Pulmonary artery endothelial cell (primary cell): ENCODE measurements at places on chromosomes 1 and 21.

- no peak for DNase-seq
Observed at GRCh38 chr1:101540161-101540560, 303.3 kb downstream of the S1PR1 start.

GRCh38 chr1:234572966-234573365 lies 37.0 kb downstream of the IRF2BP2 start:
- no peak for DNase-seq

GRCh38 chr1:108961198-108961597 lies 2.1 kb downstream of the CLCC1 start:
- no peak for DNase-seq

DNA sequence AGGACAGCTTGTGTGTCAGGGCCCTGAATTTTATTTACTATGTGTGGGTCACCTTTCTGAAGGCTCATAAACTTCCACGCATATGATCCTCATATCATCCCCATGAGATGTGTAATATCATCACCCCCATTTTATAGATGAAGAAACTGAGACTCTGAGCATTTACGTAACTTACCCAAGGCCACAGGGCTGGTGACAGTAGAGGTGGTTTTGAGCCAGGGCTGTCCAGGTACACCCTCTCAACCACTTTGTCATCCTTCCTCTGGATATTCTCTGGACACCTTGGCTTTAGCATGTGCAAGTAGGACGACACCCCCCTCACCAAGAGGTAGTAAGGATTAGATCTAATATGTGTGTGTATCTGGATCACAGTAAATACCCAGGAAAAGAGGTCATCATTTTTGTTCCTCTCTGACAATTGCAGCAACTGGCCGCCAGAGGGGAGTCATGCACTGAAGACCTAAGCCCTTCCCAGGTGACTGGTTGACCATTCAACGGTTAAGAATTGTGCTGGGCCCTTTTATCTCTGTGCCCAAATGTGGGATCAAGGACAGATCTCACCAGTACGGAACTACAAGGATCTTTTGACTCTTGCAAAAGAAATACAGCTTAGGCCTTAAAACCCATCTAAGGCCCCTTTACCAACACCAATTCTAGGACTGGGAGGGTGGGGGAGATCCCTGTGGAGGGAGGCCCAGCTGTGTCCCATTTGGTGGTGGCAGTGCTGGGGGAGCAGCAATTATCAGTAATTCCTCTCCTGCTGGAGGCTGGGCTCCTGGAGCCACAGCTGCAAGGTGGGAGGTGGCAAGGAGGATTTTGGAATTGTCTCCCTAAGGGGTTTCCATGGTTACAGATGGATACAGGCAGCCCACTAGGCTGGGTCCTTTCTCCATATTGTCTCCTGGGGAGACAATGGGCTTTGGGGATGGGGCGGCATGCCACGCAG lies 13.7 kb upstream of the E2F2 start:
- no peak for DNase-seq

GRCh38 chr1:8370905-8371315 lies 53.0 kb downstream of the SLC45A1 start:
- no peak for DNase-seq

- DNase-seq, result no peak
Observed at GRCh38 chr1:107762751-107763390, 202.1 kb downstream of the VAV3 start.

DNA sequence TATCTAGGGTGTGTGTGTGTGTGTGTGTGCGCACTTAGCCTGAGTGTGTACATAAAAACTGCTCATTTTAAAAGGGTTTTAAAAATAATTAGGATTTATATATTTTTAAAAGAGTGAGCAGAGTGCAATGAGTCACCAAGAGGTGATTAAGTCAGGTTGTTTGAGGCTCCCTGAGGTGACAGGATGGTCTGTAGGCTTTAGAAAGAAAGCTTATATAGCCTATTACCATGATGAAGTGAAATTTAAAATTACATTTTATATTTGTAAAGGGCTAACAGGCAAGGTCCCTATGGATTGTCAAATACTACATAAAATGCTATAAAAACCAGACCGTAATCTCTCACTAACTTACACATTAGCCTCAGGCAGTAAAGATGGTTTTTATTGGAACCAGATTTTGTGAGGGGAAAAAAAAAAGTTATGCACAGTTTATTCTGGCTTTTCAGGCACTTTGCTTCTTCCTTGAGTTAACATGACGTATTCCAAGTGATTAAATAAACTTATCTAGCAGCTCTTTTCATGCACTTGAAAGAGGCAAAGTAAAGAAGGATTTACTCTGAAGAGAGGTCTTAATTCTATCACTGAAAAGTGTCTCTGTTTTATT lies 711.7 kb upstream of the PTBP2 start:
- no peak for DNase-seq

GRCh38 chr1:7278827-7279765 lies 492.0 kb upstream of the VAMP3 start:
- no peak for DNase-seq

DNA sequence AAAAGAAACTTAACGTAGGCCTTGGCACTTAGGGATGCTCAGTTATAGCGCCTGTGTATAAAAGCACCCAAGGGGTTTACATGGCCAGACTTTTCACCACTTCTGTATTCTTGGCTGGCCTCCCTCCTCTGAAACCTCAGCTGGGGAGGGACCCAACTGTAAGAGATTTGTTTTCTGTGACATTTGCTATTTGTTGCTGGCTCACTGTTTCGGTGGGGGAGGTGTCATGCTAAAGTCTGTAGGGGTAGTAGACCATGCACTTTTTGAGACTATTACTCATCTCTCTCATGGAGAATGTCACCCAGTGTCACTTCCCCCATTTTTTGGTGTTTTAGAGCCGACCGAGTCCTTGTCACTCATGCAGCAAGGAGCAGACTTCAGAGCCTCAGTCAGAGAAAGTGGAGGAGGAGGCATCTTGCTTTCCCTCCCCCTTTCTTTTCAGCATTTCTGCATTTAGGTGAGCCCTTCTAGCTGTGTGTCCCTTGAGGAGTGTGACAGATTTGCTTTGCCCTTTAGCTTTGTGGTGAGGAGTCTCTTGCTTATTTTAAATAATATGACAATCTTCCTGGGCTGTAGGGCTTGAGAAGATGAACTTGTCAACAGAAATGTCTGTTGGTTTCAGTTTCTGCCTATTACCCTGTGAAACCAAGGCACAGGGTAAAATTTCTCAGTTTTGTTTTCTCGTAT lies 160.1 kb downstream of the FASLG start:
- DNase-seq, result no peak

DNA sequence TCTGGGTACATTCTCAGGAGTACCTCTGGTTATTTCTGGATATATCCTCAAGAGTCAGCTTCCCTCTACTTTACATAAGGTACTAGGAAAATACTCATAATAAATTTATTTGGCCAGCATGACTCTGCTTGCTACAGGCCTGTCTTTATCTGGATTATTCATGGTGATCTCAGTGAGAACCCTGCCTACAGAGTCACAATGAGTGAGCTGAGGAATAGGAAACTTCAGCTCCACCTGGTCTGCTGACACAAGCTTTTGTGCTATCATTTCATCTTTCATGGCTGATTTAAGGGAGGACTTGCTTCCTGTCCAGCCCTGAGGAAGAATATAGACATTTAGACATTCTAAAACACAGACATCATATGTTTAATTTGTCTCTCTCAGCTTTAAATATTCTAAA lies 19.5 kb upstream of the SUCO start:
- DNase-seq, result no peak

GRCh38 chr1:19628879-19629278 lies 15.2 kb upstream of the NBL1 start:
- no peak for DNase-seq

- DNase-seq, result no peak
Observed at GRCh38 chr1:211874521-211875347, 44.2 kb upstream of the LPGAT1 start.

DNA sequence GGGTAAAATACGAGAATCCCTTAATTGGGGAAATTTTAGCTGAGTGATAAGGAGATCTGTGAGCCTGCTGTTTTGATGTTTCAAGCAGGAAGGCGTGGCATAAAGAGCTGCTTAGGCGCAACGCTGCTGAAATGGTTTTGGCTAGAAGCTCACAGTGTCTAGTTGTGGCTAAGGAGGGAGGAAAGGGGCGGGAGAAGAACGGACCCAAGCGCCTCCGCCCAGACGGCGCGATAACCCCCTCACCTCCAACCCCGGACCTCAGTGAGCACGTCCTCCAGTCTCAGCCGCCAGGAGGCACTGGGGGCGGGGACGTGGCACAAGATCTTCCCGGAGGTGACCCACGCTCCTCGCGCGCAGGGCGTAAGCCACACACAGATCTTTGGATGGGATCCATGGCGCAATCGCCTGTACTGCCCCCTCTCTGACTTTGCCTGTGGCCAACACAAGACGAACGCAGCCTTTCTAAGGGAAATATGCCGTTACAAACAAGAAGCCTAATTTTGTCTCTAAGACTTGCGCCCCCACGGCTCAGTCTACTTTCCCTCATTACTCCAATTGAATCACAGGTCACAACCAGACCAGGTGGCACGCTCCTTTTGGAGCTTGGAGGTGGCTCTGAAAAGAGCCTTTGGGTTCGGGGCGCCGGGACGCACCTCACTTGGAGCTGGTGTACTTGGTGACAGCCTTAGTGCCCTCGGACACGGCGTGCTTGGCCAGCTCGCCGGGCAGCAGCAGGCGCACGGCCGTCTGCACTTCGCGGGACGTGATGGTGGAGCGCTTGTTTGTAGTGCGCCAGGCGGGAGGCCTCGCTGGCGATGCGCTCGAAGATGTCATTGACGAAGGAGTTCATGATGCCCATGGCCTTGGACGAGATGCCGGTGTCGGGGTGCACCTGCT lies 23.4 kb upstream of the RNF187 start:
- DNase-seq, result no peak

- DNase-seq, result no peak
Observed at GRCh38 chr21:37208741-37209225, 58.4 kb downstream of the VPS26C start.

- DNase-seq, result no peak
Observed at GRCh38 chr1:227227761-227228160, 90.5 kb downstream of the CDC42BPA start.

GRCh38 chr1:240621249-240621648 lies 9.3 kb upstream of the GREM2 start:
- no peak for DNase-seq

GRCh38 chr21:46168238-46168637 lies 12.9 kb upstream of the FTCD start:
- no peak for DNase-seq

- DNase-seq, result no peak
Observed at GRCh38 chr1:218456444-218456843, 111.3 kb downstream of the TGFB2 start.

GRCh38 chr1:160307118-160307791 lies 22.3 kb upstream of the PEX19 start:
- no peak for DNase-seq

- DNase-seq, result no peak
Observed at GRCh38 chr1:245356891-245357585, 202.3 kb downstream of the KIF26B start.

GRCh38 chr21:32884062-32884461 lies 112.5 kb upstream of the PAXBP1 start:
- no peak for DNase-seq

- no peak for DNase-seq
Observed at GRCh38 chr1:207223162-207223561, 98.3 kb upstream of the CD55 start.

DNA sequence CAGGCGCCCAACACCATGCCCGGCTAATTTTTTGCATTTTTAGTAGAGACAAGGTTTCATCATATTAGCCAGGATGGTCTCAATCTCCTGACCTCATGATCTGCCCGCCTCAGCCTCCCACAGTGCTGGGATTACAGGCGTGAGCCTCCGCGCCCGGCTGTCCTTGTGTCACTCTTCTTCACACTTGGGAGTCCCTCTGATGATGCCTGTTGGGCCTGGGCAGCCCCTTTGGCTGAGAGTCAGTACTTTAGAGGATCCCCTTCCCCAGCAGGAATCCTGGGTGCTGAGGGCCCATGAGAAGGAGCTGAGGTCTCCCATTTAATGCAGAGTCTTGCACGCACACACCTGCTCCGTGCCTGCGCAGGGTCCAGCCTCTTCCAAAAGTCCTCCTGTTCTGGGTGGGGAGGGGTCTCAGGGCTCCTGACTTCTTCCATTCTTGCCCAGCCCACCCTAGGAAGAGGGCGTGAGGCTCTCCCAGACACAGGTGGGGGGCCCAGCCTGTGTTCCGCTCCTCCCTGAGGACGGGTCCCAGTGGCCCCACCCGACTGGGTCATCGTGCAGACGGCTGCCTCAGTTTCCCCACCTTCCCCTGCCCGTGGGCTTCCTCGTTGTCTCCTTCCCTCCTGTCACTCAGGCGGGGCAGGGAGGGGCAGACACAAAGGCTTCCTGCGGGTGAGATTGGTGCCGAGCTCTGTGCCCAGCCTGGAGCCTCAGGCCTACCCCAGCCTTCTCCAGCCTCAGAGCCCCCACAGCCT lies 3.9 kb downstream of the TTLL10 start:
- no peak for DNase-seq

DNA sequence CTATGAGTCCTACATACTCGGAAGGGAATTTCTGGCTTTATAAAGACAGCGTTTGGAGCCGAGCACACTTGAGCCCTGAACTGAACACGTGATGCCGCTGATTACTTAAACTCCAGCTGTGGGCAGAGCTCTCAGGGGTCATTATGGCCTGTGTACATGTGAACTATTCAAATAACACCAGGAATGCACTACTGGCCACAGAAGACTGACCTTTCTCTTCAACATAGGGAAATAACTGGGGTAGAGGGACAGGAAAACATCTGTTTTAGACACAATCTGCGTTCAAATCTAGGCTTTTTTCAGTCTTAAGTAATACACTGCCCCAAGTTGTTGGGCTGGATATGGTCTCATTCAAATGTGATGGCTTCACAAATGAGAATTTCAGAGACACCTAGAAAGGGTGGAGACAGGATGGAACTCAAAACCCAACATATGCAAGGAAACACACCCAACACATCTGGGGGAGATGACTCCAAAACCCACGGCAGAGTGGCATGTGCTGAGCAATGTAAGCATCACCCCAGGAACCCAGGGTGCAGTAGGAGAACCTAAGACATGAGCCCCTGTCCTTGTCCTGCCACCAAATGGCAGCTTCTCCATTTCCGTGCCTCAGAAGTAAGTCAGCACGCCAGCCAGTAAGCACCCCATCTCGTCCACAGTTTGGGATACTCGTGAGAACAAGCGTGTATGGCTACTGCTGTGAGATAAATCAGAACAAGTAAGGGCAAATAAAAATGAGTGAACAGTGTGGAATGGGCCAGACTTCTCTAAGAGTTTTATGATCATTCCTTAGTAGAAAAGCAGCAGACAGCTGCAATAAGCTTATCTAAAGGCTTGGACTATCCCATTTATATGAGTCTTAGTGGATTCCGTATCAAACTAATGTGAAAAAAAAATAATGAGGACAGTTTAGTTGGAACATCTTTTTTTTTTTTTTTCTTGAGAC lies 24.9 kb downstream of the NID1 start:
- no peak for DNase-seq

- DNase-seq, result no peak
Observed at GRCh38 chr1:11654137-11654938, at the start of the genes FBXO2 and FBXO44. Gene FBXO2, minus strand, starts transcription at chr1:11654429. Its CDS starts 89 bp downstream, at chr1:11654340. Gene FBXO44, plus strand, starts transcription at chr1:11654877. Its CDS starts 959 bp downstream, at chr1:11655836.

DNA sequence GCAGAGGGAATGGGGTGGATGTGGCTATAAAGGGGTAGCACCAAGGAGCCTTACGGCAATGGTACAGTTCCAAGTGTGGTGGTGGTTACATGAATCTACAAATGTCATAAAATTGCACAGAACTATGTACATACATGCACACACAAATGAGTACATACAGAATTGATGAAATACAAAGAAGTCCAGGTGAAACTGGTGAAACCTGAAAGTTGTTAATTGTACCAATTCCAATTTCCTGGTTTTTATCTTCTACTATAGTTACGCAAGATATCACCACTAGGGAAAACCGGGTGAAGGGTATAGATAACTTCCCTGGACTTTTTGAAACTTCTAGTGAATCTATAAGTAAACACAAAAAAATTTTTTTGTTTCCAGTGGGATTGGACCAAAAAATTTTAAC lies 18.9 kb downstream of the HSF2BP start:
- DNase-seq, result no peak

GRCh38 chr1:10429868-10430215 lies 391 bp upstream of the CENPS start:
- peak; percentile 66 for DNase-seq
